ENCODE measurements at places on chromosomes 1 and 21.

DNA sequence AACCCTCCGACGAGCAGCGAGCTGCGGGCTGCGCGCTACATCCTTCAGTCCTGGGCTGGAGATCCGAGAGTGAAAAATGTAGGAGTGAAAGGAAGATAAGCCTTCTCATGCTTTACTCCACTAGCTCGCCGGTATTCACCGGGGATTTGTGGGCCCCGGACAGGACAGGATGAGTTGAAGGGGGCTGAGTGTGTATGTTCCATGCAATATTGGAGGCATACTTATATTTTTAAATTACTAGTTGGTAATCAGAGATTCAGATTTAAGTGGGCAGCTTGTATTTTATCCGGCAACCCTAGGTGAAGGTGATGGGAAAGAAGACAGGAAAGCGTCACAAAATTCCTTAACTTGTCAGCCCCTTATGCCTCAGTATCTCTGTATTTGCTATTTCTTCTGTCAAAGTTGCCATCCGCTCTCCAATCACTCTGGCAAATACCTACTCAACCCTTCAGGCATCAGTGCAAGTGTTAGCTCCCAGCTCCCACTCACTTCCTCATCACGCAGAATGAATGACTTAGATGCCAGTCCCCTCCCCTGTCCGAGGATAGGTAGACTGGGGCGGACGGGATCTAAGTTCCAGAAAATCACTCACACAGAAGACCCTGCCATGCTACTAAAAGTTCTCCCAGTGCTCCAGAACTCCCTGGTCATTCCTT lies 503 bp upstream of the PIGM start:
- DNase-seq: peak; percentile 9

- no peak for DNase-seq
Observed at GRCh38 chr1:200445213-200445612, 35.4 kb upstream of the ZNF281 start.

- DNase-seq: peak; percentile 85
Observed at GRCh38 chr1:39609618-39610331, 29.7 kb downstream of the HEYL start.

- no peak for DNase-seq
Observed at GRCh38 chr1:175129182-175129581, 61.5 kb downstream of the TNN start.

GRCh38 chr1:53512807-53513755 lies 53.9 kb downstream of the DMRTB1 start:
- DNase-seq: no peak

GRCh38 chr1:47875831-47876586 lies 121.2 kb downstream of the TRABD2B start:
- peak; percentile 82 for DNase-seq

DNA sequence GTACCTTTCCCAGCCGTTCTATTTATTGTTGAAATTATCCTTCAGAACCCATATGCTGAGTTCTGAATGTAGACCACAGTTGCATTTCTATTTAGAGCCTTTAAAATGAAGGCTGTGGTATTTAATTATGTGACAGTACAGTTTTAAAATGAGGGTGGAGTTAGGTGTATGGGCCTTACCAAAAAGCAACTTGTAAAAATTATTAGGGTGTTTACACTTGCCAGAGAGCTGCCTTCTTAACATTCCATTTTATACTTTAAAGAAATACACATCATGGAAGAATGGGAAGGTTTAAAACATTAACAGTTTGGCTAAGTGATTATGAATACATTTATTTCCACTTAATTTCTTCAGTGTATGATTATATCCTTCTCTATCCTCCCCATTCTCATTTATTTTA lies 75.7 kb downstream of the RASAL2 start:
- no peak for DNase-seq

GRCh38 chr1:34808051-34808810 lies 15.4 kb downstream of the GJA4 start:
- no peak for DNase-seq

DNA sequence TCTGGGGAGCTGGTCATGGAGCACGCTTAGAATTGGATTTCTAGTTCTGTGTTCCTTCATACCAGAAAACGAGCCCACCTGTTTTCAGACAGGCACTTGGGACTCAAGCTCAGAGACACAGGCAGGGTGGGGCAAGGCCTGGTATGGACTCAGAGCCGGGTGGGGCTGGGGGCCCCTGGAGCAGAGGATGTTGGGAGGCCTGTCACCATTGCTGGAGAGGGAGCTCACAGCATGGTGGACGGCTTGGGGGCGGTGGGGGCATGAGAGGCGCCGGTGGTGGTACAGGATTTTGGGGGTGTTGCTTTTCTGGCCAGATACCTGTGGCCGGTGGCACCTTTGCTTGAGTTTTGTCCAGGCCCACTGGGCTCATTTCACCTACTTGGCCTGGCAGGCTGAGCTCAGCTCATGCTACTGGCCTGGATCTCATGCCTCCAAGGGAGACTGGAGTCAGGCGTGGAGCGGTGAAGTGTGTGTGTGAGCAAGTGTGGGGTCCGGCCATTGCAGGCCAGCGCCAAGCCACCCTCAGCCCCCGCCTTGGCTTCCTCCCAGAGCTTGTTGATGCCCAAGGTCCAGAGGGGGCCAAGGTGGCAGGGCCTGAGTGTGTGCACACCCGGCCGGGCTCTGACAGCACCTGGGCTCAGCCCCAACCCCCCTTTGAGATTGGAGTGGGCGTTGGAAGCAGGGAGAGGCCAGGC lies 8.7 kb downstream of the SLX9 start:
- no peak for DNase-seq

GRCh38 chr1:150299716-150300115 lies 6.1 kb downstream of the MRPS21 start:
- DNase-seq: no peak

DNA sequence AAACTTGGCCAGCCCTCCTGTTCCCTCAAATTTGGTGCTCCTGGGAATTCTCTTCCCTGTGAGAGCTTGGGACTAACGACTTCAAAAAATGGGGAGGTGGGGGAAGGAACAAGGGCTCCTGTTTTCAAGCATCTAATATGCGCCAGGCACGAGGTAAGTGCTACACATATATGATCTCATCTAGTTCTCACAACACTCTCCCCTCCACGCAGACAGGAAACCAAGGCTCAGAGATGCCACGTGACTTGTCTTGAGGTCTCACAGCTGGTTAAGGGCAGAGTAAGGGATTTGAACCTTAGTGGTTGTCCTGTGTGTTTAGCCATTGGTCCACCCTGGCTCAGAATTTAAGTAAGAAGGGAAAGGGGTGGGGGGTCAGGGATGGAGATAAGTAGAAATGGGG lies 125.9 kb downstream of the DMRTB1 start:
- no peak for DNase-seq

DNA sequence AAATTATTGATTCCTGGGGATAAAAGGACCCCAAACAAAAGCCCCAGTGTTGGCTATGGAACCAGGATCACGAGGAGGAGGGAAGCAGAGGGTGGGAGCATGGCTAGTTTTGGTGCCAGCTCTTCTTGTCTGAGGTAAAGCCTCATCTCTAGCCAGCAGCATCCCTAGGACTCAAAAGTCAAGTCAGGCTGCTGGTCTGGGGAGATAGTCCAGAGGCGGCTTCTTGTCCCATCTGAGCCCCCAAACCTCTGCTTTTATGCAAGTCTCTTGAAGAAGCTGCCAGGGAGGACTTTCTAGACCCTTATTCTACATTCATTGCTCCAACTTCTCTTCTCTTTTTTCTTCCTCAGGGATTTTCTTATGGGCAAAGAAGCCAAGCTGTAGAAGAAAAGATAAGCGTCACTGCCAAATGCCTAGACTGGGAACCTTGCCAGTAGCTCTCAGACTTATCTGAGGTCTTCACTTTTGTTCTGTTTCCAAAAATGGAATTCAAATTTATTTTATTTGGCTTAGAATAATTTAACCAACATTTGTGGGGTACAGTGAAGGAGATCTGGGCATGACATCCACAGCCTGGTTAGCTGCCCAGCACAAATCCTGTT lies 6.9 kb upstream of the ANKRD35 start:
- no peak for DNase-seq

DNA sequence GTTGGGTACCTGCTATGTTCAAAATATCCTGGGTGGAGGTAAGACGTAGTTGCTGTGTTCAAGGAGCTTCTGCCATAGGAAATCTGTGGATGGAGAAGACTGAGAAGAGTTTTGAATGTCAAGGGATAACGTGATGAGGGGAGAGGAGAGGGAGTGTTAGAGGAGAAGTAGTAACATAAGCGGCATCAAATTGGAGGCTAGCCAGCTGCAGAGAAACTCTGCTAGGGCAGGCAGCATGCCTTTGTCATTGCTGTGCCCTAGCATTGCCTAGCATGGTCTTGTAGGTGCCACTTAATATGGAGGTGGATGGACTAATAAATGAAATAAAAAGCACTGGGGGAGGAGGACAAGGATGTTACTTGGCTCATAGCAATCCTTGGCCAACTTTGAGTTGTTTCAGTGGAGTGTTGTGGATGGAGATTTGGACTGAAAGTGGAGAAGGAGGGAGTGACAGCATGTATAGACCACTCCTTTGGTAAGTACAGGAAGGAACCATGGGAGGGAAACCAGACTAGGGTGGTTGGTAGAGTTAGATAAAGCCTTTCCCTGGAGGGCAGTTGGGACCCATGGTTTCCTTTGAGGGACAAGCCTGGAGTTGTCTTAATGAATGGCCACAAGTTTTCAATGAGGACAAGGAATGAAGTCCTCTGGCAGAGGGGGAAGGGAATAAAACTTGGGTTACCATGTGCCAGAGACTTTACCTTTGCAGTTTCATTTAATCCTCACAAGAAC lies 6.3 kb downstream of the VANGL1 start:
- no peak for DNase-seq

DNA sequence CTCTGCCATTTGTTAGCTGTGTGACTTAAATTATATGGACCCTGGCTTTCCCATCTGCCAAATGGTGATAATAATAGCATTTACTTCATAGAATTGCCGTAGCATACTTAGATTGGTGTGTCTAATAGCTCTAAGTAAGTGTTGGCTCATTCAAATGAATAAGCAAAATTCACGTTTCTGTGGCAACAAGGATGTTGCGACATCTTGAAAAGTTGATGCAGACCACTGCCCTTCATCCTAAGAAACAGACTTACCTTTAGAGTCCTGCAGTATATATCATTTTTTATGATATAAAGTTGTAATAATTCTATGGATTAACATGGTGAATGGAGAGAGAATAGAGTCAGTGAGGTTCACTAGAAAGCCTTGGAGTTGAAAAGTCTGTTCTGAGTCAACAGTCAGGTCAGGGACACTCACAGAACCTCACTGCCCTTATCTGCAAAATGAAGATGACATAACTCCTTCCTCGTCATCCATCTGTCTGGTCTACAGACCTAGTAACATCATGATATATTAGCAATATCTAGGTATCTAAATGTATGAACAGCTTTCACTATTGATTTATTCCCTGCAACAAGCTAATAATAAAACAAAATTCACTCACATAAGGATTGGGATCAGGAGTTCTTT lies 167.3 kb upstream of the C8B start:
- DNase-seq: no peak

DNA sequence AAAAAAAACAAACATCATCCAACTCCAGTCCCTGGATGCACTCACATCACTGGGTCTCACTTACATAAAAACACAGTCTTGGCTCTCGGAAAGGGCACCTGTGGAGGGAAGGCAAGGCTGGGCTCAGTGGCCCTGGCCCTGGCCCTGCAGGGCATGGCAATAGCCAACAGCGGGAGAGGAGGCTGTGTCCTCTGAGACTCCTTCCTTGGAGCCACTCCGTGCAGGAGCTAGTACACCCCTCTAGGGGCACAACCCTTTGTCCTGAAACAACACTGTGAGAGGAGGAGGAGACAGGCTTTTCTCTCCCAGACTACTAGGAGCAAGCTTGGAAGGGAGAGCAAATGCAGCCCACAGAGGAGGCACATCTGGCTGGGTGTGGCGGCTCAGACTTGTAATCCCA lies 28.0 kb downstream of the URB1 start:
- DNase-seq: no peak

DNA sequence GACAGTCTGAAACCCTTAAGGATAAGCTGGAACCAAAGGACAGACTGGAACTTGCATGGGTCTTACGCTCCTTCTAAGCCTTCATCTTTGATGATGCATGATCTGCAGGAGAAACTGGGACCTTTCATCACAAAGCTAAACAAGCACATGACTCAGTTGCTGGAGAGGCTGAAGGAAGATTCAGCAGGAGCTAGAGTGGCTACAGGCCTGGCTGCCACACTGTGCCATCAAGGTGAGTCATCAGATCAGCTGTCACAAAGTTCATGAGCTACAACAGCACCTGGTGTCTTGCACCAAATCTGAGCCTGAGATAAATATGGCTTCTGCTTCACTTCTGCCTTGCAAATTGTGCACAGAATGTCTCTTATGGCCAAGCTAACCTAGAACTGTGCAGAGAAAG lies 95.5 kb upstream of the MARK1 start:
- no peak for DNase-seq

DNA sequence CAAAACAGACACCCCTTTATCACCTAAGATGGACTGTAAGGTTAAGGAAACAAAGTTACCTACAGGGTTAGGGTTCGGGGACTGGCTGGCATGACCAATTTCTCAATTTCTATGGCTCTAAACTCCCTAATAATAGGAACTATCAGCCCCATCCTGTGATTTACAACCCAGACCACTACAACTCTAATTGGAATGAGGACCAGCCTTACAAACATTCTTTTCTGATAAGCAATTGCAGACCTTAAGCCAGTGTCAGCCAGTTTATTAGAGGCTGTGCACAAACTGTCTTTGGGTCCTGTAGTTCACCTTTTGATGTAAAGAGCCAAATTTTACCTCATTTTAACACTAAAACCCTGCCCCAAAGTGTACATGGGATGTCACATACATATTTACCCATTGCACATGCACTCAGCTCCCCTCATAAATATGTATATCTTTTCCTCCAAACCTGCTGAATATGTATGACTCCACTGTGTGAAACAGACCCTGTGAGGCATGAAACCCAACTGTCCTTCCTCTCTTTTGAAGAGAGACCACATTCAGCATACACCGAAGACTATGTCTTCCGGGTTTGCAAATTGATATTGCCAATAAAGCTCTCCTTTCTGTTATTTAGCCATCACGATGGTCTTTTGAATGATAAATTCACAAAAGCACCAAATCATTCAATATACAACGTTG lies 7.3 kb upstream of the APP start:
- DNase-seq: no peak

- DNase-seq: no peak
Observed at GRCh38 chr1:184145083-184145482, 93.6 kb downstream of the TSEN15 start.

GRCh38 chr1:161018631-161018930 lies 2.4 kb downstream of the F11R start:
- DNase-seq: no peak
